ENCODE measurements at places on chromosomes 4 and X.

GRCh38 chr4:15657366-15657765, 2.2 kb upstream of the FBXL5 start:
- no peak for DNase-seq

DNA sequence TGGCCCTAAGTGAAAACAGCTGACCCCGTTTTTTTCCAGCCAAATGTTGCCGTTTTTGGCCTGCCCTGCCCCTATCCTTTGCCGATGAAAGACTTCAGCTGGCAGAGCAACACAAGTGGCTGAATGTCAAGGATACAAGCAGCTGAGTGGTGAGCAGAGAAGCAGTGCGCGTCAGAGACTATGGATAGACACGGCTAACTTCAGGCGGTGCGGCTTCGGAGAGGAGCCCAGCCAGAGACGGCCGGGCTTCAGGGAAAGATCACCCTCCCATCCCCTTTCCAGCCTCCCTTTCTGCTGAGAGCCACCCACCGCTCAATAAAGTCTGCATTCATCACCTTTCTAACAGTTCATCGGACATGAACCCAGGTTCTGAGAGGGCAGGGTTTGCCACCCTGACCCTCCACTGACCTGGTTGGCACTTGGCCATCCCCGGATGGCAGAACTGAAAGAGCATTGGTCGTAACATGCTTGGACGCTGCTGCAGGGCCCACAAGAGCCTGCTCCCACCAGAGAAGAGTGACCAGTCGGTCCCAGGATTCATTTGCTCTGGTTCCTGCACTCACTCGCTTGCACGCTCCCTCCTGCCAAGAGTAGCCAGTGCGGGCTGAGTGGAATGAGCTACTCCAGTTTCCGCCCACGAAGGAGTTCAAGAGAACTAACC, 125.8 kb downstream of the PPEF1 start:
- no peak for DNase-seq

- DNase-seq: no peak
Measured at GRCh38 chrX:18617407-18617750, 54.5 kb downstream of the RS1 start.

DNA sequence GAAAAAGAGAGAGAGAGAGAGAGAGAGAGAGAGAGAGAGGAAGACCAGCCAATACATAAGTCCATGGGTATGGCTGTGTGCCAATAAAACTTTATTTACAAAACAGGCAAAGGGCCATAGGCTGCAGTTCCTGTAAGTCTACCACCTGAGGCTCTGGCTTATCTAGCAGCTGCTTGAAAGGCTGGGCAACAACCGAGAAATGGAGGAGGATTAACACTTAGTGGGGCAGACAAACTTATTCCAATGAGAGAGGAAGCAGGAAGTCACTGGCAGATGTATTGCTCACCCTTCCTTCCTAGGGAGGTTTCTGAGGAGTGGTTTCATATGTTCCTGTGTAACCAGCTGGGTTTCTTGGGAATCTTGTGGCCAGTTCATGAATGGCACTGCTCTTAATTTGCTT, 4.7 kb upstream of the GPR143 start:
- no peak for DNase-seq

- DNase-seq: no peak
Measured at GRCh38 chr4:5283837-5284236, 232.6 kb downstream of the STK32B start.

DNA sequence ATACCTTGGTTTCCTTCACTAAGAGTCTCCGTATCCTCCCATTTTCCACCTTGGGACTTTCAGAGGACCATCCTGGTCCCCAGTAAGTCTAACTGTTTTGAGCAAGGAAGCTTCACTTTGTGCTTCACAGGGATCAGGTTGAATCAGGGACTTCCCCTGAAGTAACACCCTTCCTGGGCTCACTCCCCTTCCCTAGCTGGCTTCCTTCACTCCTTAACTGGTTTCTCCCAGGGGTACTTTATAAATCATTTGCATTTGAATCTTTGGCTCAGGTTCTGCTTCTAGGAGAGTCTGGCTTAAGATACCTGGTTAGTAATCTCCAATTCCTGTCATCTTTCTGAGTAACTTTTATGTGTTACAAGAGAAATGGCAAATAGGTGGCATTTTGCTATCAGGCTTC, 24.5 kb upstream of the GRIA2 start:
- DNase-seq: no peak

DNA sequence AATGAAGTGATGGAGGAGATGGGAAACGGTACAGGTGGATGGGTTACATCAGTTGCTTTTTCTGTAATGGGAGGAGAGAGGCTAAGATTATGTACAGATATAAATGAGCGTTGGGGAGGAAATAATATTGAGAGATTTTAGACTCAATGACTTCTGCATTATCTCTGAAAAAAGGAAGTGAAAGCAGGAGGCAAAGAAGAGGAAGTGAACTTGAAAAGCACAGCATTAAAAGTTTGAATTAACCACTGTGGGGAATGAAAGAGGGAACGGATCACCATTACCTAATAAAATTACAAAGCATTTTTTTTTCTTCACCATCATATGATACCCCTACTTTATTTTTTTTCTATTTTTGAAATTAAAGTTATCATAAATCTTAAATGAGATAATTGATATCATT, 1025.5 kb downstream of the RPA4 start:
- DNase-seq: no peak

All from CD8-positive, alpha-beta T cell (primary cell).